ENCODE measurements at places on chromosomes 1 and 21. TPM values are rescaled to one million over a fixed set of nuclear protein-coding genes. Genes with fewer than 3 reads are reported as not detected.

The CR1 gene
- 0.39 TPM for polyA plus RNA-seq

The RUNX1 gene
- 10.6 TPM for polyA plus RNA-seq

The OR14K1 gene
- not detected for polyA plus RNA-seq

The CGN gene
- polyA plus RNA-seq: 0.87 TPM

The ATP1A2 gene
- polyA plus RNA-seq: not detected

The PDZK1 gene
- 1.5 TPM for polyA plus RNA-seq

The LMOD1 gene
- not detected for polyA plus RNA-seq

DNA sequence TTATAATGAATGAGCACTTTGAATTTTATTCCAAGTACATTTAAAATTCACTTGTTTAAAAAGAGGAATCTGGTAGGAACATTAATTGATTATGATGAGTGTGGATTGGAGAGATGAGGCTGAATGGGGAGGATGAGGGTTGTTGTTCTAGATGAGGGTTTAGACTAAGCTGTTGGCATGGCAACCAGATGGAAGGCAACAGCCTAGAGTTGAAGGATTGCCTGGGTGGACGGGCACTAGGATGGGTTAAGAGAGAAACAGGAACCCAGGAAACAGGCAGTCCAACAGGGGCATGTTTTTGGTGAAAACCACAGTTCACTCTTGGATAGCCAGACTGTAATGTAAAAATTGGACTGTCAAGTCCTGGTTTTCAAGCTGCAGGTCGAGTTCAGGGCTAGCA lies 125.5 kb downstream of the CHRM3 start:
- no peak overlapping the region for H3K27ac ChIP-seq
- no peak overlapping the region for H3K4me3 ChIP-seq
- H3K4me1 ChIP-seq: no peaks in the 10 kb centered on the region
- no peaks in the 10 kb centered on the region for H3K36me3 ChIP-seq

- H3K27me3 ChIP-seq: peaks cover 6% of the 10 kb centered on the region
- H3K4me1 ChIP-seq: no peaks in the 10 kb centered on the region
- no peak for DNase-seq
- no peaks in the 10 kb centered on the region for H3K36me3 ChIP-seq
These were observed 14.7 kb downstream of the LDLRAD1 start for GRCh38 chr1:54003249-54003646.

GRCh38 chr1:59412718-59413326 lies 115.9 kb downstream of the FGGY start:
- H3K27ac ChIP-seq: no peak overlapping the region
- peaks cover 10% of the 10 kb centered on the region for H3K4me1 ChIP-seq
- no peak for DNase-seq
- no peaks in the 10 kb centered on the region for H3K27me3 ChIP-seq

DNA sequence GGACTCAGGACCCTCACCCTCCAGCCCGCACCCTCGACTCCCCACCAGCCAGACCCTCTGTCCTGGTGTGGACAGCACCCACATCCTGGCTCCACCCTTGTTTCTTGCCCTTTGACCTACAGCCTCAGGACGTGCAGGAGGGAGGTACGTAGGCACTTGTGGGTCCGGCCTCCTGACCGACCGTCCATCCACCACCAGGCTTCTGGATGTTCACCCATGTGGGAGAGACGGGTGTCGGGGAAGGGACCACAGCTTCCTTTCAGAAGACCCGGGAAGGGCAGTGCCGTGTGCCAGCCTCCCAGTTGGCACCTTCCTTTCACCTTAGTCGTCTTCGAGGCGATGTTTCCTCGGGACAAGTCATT lies 61.4 kb downstream of the PRKCZ start:
- no peaks in the 10 kb centered on the region for H3K36me3 ChIP-seq
- no peak for DNase-seq
- no peaks in the 10 kb centered on the region for H3K4me1 ChIP-seq
- H3K4me3 ChIP-seq: no peak overlapping the region
- H3K27me3 ChIP-seq: peaks cover 4% of the 10 kb centered on the region

DNA sequence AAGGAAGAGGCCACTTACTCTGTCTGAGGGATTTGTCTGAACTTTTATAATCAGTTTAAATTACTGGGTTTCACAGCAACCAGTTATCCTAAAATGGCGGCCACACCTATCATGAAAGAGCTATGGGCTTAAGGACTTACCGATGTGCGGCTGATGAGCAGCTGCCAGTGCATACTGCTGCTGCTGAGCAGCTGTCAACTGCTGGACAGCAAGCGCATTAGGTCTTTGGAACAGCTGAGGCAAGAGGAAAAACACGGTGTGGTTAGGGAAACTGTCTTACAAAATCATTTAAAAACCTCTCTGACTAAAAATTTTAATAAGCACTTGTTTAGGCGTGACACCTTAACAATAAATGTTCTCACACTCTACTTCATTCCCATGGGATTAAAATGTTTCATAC lies 72.6 kb upstream of the SDC3 start:
- H3K36me3 ChIP-seq: peaks cover 21% of the 10 kb centered on the region
- peaks cover 2% of the 10 kb centered on the region for H3K27me3 ChIP-seq
- no peak overlapping the region for H3K27ac ChIP-seq

DNA sequence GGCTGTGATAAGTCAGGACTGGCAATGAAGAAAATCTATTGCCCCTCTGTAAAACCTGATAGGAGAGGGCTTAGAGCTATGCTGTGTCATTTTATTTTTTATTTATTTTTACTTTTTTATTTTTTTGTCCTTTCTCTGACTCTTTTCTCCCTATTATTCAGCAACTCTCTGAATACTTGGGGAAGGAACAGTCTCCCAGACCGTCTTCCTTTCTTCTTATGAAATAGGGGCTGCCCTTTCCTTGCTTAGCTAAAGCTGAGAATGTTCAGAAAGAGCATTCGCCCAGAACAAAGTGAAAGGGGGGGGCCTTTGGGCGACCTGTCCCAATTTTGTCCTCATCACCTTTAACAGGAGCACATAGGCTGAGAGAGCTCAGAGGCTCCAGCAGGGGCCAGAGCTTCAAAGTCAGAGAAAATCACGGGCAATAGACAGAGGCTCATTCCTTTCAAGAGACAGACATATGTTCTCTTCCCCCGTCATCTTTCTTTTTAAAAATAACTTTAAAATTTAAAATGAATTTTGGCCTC lies 80.9 kb downstream of the RNF220 start:
- H3K27ac ChIP-seq: no peak overlapping the region
- no peak overlapping the region for H3K4me3 ChIP-seq
- no peaks in the 10 kb centered on the region for H3K4me1 ChIP-seq
- H3K36me3 ChIP-seq: no peaks in the 10 kb centered on the region
- H3K27me3 ChIP-seq: peaks cover 2% of the 10 kb centered on the region

DNA sequence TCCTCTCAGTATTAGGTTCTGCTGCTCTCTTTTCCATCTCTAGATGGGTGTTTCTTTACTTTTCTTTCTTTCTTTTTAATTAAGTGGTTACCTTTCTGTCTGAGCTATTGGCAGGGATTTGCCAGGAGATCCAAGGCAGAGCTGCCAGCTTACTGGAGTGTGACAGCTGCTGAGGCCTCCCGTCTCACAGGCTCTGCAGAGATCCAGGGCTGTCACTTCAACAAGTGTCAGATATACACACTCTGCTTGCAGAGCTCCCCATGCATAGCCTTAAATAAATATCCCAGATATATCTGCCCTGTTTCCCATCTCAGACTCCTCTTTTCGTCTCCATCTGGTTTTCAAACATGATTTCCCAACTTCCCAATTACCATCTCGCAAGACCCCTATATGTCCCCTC lies 124.3 kb downstream of the NOS1AP start:
- DNase-seq: no peak

DNA sequence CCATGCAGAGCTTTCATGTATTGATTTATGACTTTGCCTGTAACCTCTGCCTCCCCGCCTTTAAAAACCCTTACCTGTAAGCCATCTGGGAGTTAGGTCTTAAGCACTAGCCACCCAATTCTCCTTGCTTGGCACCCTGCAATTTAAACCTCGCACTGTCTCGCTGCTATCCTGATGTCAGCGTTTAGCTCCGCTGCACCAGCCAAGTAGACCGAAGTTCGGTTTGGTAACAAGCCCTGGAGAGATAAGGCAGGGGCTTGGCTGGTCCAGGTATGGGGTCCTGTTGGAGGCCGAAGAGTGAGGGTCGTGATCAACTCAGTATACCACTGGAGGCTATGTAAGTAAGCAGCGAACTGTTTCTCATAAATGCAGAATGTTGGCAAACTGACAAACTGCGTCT lies 64.4 kb downstream of the GALNT2 start:
- peak overlapping the region; percentile 64 for H3K27ac ChIP-seq
- no peaks in the 10 kb centered on the region for H3K36me3 ChIP-seq
- no peak overlapping the region for H3K4me3 ChIP-seq
- peaks cover 5% of the 10 kb centered on the region for H3K27me3 ChIP-seq
- peaks cover 44% of the 10 kb centered on the region for H3K4me1 ChIP-seq

Data from immature natural killer cell (primary cell).